ENCODE measurements at places on chromosomes 1 and 21.
A peak's percentile ranks its signal among the peaks of the same experiment; 100 is the strongest.

DNA sequence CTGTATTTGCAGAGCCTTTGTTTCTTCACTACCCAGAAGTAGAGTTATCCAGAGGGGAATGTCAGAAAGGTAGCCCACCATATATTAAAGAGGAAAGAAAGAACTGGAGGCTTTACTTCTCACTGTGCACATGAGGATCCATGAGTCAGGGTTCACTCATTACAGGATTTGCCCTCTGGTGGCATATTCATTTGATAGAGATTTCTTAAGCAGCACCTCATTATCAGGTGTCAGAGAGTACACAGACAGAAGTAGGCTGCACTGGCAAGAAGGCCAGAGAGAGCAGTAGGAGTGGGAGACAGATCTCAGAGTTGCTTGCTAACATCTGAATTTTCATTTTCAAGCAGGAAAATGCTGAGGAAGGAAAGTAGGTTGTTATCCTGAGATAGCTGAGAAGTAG, 123.8 kb downstream of the PIK3R3 start:
- no peak for DNase-seq

DNA sequence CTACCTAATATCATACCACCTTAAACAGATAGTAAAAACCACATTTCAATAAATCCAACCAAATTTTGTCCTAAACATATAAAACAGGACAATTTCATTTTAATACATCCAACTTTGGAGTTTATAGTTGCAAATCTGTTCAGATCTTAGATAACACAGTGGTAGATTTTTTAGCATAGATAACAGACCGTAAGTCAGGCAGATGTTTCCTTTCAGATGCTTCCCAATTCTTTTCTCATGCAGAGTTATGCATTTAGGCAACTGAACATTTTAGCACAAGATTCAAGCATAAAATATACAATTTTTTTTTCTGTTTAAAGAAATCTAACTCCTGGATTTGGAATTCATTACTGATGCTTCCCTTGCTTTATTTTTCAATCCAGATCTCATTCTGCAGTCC, 156.5 kb upstream of the ZNHIT6 start:
- DNase-seq, result no peak

- DNase-seq, result no peak
These were observed 6.5 kb upstream of the CSTB start for GRCh38 chr21:43782431-43783097.

GRCh38 chr1:226407497-226408284, at the start of gene PARP1:
Gene PARP1, minus strand, starts transcription at chr1:226408093. Its CDS starts 164 bp downstream, at chr1:226407929.
- DNase-seq, result peak; percentile 95

GRCh38 chr1:31196685-31197084, 43.0 kb downstream of the NKAIN1 start:
- no peak for DNase-seq

DNA sequence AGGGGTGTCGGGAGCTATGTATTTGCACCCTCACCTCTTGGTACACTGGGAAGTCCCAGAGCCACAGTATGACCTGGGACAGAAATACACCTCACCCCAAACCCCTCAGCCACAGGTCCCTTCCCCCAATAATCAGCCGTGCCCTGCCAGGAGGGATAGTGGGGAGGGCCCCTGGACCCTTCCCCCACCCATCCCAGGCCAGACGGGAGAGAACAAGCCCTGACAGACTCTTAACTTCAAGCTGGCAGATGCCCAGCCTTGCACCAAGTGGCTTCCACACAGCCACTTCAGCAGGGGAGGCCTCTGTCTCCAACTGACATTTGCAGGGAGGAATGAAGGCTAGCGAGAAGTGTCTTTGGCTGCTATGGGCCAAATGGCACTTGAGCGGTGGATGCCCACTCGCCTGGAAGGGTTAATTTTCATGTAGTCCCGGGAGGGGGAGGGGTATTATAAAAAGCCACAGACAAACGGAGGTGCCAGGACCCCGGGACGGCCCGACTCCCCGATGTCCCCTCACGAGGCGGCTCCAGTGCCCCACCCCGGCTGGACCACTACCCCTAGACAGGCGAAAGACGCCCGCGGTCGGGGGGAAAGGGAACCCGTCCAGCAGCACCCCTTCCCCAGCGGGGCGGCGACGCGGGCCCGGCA, 495 bp downstream of the SYNC start:
- DNase-seq, result peak; percentile 45

- DNase-seq, result no peak
These were observed 46.2 kb downstream of the YARS1 start for GRCh38 chr1:32770741-32771548.

GRCh38 chr1:15885701-15886610, 38.4 kb downstream of the SPEN start:
- peak; percentile 94 for DNase-seq

DNA sequence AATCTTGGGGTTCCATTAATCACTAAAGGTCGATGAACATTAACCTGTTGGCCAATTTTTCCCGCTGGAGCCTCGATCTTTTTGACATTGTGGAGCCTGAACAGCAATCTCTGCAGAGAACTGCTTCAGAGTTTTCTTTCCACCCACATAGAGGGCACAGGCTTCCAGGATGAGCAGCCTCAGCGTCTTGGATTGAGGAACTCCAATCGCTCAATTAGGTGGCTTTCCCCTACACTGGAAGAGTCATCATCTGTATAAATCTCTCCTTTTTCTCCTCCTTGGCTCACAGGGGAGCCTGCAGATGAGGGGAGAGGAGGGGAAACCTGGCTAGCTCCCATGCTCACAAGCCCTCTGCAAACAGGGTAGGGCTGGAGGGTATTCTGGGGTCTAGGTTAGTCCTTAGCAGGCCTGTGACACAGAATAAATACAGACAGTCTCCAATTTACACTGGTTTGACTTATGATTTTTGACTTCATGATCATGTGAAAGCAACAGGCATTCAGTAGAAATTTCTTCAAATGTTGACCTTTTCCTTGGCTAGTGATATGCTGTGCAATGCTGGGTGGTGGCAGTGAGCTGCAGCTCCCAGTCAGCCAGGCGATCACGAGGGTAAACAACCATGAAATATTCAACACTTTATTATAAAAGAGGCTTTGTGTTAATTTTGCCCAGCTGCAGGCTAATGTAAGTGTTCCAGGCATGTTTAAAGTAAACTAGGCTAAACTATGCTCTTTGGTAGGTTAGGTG, 80.8 kb downstream of the PGBD5 start:
- DNase-seq, result no peak

DNA sequence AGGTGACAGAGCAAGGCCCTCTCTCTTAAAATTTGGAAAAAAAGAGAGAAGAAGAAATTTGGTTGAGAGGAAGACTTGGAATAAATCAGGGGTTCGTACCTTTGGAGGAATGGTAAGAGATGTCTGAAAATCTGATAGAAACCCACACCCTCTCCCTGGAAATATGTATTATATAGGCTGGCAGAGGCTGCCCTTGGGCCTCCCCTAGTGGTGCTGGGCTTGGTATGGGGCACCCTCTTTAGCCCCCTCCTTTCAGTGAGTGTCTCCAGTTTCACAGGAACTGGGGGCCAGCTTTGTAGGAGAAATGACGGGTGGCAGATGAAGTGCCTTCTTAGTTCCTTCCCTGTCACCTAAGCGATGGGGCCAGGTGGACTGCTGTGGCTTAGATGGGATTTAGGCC, 82.9 kb upstream of the SLC2A1 start:
- no peak for DNase-seq

DNA sequence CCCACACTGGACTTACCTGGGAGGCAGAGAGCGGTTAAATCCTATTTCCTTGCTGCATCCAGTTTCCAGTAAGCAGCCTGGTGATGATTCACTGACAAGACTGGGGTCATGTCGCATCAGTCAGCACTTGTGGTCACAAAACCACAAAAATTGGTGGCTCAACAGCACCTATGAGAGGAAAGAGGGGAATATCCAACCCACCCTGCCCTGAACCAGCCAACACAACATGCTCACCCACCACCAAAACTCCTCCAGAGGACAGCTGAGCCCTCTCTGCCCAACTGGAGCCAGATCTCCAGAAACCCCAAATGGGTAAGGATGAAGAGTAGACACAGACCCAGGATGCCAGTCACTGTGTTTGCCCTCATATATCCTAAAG, 64.0 kb downstream of the CD46 start:
- DNase-seq, result no peak

DNA sequence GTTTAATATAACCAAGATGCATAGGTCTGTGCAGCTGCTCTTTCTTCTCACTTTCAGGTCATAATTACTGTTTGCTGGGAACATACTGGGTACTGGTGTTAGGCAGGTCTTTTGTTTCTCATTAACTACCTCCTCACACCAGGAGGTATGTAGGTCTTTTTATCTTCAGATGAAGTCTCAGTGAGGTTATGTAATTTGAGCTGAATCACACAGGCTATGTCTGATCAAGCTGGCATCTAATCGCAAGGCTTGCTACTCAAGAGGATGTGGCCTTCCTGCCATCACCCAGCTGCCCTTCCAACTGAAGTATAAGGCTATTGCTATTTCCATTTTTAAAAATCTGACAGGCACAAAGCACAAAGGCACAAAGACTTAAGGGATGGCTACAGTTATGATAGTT, 96.4 kb downstream of the RUNX1 start:
- no peak for DNase-seq

GRCh38 chr1:3945222-3945621, 45.1 kb upstream of the C1orf174 start:
- DNase-seq, result no peak

DNA sequence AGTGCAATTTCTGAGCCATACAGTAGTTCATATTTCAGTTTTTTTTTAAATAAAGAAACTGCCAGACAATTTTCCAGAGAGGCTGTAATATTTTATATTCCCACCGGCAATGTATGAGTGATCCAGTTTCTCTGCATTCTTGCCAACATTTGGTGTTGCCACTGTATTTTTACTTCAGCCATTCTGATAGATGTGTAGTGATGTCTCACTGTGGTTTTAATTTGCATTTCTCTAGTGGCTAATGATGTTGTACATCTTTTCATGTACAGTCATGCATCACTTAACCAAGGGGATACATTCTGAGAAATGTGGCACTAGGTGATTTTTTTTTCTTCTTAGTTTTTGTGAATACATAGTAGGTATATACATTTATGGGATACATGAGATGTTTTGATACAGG, 99.6 kb downstream of the CENPF start:
- peak; percentile 14 for DNase-seq

GRCh38 chr1:224058303-224058702, 55.6 kb upstream of the FBXO28 start:
- DNase-seq, result no peak

DNA sequence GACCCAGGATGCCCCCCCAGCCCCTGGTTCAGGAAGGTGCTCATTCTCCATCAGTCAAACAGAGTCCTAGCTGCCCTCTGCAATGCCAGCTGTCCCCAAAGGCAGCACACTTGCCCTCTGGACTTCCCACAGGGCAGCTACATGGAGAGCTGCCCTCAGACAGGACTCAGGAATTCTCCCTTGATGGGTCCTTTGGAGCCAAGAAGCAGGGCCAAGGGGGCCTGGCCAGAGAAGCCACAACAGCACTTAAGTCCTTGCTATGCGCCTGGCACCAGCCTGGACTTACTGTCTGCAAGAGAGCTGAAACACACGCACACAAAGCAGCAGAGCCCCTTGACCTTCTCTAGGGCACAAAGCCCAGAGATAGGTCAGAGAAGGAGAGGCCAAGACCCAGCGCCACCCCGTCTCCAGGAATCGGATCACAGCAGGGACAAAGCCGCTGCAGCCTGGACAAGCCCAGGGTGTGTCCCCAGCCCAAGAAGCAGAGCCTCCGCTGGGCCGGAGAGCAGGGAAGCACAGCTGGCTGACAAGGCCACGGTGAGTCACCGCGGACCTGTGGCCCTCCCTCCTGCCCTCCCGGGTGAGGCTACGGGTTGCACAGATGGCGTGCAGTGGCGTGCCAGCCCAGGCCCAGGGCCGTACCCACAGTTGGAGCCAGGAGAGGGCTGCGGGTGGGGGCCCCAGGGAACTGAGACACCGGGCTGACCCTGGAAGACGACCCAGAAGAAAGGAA, 1.7 kb downstream of the WNT9A start:
- DNase-seq, result peak; percentile 36

DNA sequence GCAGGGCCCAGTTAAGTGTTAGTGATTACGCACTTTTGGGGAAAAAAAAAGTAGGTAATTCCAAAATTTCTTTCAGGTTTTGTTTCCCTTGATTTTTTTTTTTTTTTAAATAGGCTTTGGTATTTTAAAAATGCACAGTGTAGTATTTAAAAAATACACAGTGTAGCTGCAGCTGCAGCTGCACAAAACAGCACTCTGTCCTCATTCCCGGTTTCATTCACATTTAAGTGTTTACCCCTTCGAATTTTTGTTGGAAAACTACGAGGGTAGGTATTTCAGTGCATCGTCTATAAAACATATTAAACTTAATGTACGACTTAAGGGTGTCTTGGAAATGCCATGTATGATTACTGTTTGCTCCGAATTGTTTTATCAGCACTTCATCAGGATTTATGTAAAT, 3.4 kb downstream of the NEK7 start:
- DNase-seq, result no peak

DNA sequence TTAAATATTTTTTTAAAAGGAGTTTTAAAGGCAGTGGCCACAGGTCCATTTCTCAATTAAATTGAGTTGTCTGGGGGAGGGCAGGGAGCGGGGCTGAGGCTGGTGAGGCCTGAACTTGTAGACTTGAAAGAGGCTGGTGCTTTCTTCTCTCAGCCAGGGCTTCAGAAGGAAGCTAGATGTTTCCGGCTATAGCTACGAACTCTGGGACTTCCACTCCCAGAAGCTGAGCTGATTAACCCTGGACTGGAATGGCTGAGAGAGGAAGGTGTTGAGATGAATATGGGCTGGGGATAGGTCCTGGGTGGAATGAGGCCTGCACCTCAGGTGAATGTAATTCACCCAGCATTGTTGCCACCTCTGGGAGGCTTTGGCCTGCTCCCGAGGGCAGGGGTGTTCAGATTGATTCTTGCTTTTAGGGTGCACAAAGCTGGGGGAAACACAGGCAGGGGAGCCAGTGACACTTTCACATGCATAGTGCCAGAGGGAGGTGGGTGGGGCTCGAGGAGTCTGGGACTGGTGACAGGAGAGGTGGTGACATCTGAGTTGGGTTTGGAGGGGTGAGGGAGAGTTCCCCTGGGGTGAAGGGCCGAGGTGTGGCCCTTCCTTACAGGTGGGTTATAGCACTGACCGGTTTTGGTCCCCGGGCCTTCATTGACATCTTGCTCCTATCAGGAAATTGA, 18.2 kb downstream of the LDLRAP1 start:
- no peak for DNase-seq

DNA sequence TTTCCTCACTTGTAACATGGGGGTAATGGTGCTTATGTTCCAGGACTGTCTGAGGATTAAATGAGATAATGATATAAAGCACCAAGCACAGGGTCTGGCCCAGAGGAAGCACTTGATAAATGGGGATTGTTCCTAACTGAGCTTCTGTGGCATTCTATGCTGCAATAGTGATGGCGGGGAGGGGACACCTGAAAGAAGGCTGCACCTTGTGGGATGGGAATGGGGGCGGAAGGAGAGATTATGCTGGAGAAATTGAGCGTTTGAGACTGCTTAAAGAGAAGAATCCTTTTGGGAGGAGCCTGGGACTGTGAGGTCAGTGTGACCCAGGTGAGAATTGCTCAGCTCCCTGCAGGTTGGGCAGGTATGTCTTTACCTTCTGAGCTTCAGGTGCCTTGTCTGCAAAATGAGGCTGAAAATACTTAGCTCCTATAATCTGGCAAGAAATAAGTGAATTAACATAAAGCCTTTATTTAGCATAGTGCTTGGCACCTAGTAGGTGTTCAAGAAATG, 55.9 kb upstream of the CTPS1 start:
- no peak for DNase-seq
